ENCODE measurements at places on chromosomes 12 and 14.

DNA sequence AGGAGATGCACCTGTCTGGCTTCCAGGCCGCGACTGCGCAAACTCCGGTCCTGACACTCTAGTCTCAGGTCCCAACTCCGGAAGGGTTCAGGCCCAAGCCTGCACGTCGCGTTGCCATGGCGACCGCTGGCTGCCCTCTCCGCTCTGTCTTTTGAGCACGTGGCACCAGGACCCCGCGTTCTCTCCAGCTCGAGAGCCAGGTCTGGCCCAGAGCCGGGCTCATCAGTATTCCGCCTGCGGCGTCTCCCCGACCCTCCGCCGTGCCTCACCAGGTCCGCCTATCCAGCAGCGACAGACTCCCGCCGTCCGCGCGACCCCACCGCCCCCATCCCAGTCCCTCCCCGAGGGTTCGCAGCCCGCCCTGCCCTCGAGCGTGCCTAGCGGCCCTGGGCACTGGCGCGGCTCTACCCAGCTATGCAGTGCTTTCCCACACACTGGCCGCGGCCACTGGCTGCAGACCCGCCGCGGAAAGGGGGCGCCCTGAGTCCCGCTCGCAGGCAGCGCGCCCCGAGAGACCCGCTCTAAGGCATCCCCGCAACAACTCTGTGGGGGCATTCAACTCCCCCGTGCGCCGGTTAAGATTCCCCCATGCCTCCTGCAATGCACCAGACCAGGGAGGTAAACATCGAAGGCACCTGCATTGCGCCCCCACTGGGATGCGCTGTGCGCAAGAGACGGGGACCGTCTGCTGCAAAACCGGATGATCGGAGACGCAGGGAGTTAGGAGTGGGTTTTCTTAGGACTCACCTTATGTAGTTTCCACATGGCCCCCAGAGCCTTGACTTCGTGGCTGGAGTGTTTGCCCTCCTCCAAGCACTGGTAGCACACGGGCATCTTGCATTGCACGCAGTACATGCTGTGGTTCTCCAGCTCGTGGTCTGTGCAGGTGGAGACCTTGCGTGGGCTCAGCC, 1.3 kb downstream of the TRIM9 start:
- DNase-seq, result no peak

DNA sequence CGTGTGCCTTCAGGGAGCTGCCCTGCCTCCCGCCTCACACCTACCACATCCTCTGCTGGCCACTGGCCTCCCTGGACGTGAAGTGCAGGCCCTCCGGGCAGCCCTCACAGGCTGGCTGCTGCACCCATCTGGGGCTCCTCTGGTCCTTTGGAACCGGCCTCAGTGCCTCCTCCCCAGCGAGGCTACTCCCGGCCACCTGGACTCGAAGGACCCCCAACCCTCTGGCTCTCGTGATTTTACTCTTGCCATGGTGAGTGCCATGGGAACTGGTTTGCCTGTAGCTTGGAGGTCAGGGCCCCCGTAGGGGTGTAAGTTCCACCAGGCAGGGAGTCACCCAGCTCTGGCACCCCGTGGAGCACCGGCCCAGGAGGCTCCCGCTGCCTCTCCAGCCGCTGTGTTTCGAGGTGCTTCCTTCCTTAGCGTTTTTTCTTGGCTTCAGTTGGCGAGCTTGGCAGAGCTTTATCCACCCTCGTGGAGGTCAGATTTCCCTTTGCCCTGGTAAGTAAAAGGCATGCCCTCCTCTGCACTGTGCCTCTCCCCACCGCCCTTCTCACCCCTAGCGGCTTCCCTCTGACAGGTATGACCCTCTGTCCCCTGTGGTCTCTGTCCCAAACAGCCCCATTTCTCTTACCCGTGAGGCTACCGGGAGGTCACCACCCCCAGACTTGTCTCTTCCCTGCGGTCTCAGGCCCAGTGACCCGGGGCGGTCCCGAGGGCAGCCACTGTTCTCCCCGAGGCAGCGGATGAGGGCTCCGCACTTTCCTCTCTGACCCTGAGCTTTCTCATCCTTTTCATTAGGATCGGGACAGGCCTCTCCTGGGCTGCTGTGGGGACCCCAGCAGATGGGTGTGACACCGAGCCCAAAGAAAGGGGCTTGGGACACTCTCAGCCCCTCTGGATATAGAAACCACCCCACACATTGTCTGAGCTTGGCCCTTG, 203.1 kb upstream of the C14orf180 start:
- DNase-seq, result no peak

DNA sequence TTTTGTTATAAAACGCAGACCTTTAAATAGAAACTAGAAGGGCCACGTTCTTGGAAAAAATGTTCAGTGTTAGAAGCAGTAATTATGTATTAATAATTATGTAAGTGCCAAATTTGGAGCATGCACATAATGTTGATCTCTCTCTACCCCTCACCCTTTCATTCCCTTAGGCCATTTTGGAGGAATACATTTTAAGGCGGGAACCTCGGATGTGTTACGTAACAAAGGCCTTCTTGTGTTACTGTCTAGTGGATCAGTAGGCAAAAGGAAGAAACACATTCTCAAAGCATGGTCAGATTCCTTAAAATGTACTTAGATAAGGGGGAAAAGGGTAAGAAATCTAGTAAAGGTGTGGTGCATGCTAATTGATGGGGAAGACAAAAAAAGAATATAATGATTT, 52.7 kb downstream of the RASSF3 start:
- DNase-seq, result no peak

GRCh38 chr12:124252964-124253363, 41.9 kb upstream of the RFLNA start:
- no peak for DNase-seq

DNA sequence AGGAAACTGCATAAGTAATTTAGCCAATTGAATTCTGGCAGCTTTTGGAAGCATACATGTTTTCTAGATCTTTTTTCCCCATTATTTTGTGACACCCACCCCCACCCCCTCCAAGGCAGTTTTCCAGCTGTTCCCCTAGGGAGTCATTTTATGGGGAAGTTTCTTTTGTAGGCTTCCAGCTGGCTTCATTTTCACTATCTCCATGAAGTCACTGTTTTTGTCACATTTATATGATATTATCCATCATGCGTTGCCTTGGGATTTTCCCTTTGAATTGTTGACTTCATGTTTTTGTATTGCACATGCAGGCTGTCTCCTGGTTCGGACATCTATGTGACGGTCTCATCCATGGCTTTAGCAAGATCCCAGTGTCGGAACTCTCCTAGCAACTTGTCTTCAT, 233.6 kb upstream of the RGS6 start:
- no peak for DNase-seq

- no peak for DNase-seq
Measured at GRCh38 chr12:132182206-132182710, 38.0 kb downstream of the NOC4L start.

GRCh38 chr14:42090122-42090521, 483.4 kb downstream of the LRFN5 start:
- no peak for DNase-seq

DNA sequence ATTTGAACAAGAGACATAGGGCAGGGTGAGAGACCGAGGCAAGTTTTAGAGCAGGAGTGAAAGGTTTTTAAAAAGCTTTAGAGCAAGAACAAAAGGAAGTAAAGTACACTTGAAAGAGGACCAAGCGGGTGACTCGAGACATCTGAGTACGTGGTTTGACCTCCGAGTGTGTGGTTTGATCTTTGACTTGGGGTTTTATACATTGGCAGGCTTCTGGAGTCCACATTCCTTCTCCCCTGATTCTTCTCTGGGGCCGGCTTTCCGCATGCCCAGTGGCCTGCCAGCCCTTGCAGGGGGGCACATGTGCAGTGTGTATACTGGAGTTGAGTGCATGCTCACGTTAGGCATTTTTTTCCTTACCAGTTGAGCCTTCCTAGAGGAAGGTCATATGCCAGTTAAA, 96.3 kb downstream of the SLC15A4 start:
- DNase-seq, result no peak

DNA sequence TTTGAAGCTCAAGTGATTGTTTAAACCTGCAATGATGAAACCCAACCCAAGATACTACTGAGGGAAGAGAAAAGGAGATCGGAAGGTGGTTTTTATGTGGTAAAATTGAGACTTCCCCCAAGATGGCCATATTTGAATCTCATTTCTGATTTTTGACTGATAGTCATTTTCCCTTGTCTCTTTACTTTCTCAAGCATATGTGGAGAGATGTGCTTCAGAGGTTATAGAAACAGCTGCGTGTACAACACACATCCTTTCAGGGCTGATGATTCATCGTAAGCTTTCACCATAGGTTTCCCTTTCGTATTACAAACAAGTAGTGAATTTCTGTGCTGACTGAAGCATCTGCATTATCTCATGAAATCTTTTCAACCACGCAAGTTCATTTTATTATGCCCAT, 276.2 kb downstream of the EMP1 start:
- no peak for DNase-seq

- no peak for DNase-seq
Measured at GRCh38 chr12:59936534-59936933, 340.7 kb downstream of the SLC16A7 start.

DNA sequence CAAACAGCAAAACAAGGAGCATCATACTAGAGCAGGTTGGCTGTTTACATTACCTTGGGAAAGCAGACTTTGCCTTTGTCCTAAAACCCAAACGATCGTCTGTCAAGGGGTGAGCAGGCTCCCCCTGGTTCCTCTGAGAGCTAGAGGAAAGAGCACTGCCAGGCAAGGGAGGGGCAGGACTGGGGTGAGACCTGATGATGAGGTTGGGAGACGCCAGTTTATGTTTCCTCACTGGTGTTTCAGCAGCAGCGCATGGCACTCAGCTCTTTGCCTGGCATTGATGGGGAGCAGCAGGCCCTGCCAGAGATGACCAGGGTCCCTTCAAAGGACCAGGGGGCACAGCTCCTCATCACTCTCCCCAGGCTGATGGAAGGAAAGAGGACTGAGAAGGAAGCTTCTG, 7.9 kb upstream of the KRT2 start:
- no peak for DNase-seq

DNA sequence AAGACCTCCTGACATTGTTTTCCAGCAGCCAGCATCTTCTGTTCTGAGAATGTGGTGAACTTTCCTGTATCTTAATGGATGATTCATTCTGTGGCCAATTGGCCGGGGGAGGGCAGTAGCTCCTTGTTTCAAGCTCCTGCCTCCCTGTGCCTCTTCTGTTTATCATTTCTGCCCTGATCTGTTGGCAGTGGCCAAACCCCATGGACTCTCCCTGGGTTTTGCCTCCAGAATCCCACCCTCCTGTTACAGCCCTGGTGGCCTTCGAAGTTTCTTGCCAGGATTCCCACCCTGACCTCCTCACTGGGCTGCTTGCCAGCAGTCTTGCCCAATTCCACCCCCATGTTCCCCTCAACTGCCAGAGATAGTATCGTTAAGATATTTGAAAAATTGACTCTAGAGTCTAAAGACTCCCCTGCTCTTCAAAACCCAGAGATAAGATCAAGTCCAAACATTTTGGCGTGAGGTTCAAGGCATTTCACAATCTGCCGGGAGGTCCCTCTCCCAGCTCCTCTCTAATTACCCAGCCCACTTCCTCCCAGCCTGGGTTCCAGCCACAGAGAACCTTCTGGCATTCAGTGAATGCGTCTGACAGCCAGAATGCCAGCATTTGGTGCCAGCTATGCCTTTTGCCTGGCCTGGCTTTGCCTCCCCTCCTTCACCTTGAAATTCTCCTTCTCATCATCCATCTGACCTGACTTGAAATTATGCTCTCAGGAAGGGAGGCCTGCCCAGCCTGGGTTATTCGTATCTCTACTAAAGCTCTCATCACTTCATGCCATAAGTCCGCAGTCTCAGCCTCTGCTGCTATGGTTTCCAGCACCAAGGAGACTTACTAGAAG, 37.7 kb upstream of the TXNRD1 start:
- peak; percentile 91 for DNase-seq

GRCh38 chr14:92659765-92660561, 88.5 kb downstream of the LGMN start:
- peak; percentile 96 for DNase-seq

- DNase-seq, result peak; percentile 21
Measured at GRCh38 chr12:20601668-20602280, 93.4 kb upstream of the SLCO1C1 start.

GRCh38 chr12:53782093-53782703, 30.4 kb upstream of the CISTR start:
- no peak for DNase-seq

GRCh38 chr12:1852076-1852475, 31.7 kb downstream of the LRTM2 start:
- peak; percentile 48 for DNase-seq

- DNase-seq, result no peak
Measured at GRCh38 chr14:81023095-81023710, 67.8 kb downstream of the TSHR start.

- no peak for DNase-seq
Measured at GRCh38 chr12:123997908-123998307, 24.9 kb downstream of the ZNF664 start.

DNA sequence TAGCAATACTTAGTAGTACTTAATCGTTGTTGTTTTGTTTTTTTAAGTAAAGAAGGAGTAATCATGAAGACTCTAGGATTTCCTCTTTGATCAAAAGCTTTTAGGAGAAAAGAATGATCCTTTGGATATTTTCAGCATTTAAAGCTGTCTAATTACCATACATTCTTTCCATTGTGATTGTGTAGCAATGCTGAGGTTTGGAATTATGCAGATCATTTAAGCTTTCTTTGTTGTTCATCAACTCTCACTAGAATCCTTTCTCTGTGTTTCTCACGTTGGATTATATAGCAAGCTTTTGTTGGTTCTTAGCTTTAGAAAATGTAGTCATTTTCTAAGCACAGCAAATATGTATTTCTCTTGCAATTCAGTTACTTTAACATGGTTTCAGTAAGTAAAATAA, 25.8 kb downstream of the CCDC91 start:
- no peak for DNase-seq

DNA sequence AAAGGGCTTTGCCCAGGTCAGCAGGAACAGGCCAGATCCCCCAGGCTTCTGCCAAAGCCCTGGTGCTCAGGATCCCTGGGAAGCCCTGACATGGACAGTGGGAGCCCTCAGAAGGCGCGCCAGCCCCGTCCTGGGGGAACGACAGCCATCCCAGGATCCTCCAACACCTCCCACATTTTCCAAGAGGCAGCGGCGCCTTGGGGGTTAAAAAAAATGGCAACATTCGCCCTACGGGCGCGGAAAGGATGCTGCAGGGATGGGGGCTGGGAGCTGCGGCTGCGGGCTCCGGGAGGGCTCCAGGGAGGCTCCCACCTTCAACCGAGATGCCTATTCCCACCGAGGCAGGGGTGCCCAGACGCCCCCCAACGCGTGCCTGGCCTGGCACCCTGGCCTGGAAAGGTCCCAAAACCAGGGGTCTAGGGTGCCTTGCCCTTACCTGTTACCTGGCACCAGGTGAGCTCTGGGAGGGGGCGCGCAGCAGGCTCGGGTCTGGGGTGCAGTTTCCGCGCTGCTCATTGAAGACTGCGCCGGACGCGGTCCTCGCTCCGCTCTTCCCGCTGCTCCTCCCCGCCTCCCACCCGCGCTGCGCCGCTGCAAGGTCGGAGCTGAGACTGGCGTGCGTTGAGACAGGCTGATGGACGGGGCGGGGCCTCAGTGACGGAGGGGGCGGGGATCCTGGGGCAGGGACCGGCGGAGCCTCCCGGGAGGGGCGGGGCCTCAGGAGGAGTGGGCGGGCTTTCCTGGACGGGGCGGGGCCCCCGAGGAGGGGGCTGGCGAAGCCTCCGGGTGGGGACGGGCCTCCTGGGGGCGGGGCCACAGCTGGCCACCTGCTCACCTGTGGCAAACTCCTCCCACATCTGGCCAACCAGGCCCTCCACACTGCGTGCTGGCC, at the start of gene ABCB9:
TSS of gene ABCB9 (minus strand) at position 613 of the 892 bp plus-strand sequence. CDS start 6,228 bp downstream, outside the sequence.
- peak; percentile 75 for DNase-seq

- no peak for DNase-seq
Measured at GRCh38 chr12:27535318-27535717, 11.3 kb downstream of the PPFIBP1 start.

GRCh38 chr14:99419905-99420304, 60.8 kb downstream of the SETD3 start:
- no peak for DNase-seq

Data from AML-193 (cell line).